Cardiac fibroblast (primary cell): ENCODE measurements at places on chromosomes 6 and 20.

- DNase-seq: peak; percentile 82
Measured at GRCh38 chr6:15264902-15265761, 19.3 kb downstream of the JARID2 start.

DNA sequence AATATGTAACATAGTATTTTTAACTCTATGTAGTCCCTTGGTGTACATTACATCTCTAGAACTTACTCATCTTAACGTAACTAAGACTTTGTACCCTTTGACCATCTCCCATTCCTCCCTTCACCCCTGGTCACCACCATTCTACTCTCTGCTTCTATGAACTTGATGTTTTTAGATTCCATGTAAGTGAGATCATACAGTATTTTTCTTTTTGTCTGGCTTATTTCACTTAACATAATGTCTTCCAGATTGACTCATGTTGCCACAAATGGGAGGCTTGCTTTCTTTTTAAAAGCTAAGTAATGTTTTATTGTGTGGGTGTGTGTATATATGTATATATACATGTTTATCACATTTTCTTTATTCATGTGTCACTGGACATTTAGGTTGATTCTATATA lies 55.8 kb downstream of the TMEM200A start:
- peak; percentile 82 for DNase-seq

GRCh38 chr20:49148601-49149000 lies 39.5 kb downstream of the STAU1 start:
- no peak for DNase-seq

DNA sequence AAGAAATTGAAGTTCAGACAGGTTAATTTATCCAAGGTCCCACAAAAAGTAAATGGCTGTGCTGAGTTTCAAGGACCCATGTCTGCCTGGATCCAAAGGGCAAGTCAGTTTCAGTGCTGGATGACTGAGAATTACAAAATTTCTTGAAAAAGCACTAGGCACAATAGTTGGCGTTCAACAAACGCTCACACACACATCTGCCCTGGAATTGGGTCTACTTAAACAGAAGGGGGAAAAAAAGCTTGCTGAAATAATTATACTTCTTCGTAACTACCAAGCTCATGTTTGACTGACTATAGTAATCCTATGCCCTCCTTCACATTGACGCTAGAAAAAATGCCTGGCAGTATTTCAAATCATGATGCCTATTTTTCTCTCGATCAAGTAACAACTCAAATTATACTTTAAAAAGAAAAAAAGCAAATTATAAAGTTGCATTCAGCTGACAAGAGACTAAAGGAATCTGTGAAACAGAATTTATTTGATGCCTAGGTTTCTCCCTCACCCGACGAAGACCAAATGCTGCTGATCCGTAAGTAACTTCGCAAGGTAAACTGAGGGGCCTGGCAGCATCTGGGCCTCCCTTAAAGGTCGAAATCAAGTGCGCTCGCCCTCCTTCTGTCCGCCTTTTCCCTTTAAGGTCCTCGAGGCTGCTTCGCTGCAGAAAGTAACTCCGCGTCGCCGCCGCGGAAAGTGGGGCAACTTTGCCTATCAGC lies 650 bp upstream of the CD2AP start:
- no peak for DNase-seq

DNA sequence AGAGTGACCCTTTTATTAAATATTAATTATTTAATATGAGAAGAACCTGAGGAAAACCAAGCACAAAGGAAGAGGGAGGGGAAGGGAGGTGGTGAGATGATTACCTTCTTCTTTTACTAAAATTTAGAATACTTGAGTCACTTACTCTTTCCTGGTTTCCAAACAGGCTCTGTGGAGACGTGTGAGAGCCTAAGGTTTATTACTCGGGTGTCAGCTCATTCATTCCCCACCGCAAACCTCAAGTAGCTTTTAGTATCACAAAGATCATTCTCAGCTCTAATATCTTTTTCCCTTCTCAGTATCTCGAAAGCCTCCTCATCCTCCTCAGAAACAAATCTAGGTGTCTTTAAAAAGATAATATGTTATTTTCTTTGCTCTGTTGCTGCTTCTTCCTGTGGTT lies 497.2 kb upstream of the JARID2 start:
- DNase-seq: no peak

GRCh38 chr6:50120300-50120699 lies 70.6 kb upstream of the DEFB112 start:
- no peak for DNase-seq

DNA sequence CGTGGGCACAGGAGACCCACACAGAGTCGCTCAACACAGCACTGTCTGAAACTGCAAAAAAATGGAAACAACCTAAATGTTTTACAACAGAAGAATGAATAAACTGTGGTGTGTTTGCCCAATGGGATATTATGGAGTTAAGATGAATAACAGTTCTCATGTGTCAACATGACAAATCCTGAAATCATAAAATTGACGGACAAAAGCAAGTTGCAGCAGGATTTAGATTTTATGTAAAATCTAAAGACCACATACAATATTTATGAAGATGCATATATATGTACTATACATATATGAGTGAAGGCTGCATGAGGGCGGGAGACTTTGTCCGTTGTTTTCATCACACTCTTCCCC lies 79.7 kb downstream of the GRM4 start:
- no peak for DNase-seq

- DNase-seq: no peak
Measured at GRCh38 chr6:20909621-20910020, 375.4 kb downstream of the CDKAL1 start.

DNA sequence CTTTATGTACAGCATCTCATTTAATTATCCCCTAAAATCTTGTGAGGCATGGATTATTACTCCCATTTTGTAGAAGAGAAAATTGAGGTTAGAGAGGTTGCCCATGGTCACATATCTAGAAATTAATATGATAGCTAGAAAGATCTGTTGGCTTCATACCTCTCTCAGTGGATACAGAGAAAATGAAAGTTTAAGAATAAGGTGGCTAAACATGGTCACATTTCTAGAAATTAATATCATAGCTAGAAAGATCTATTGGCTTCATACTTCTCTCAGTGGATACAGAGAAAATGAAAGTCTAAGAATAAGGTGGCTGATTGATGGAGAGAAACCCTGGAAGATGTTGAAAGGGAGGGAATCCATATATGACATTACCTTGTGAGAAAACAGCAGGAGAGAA lies 260.7 kb upstream of the MAN1A1 start:
- no peak for DNase-seq

- no peak for DNase-seq
Measured at GRCh38 chr20:44361021-44361420, 5.5 kb downstream of the HNF4A start.
